Stimulated activated CD8-positive, alpha-beta memory T cell treated with anti-CD3 and anti-CD28 coated beads, Interleukin-7, amount 100 ng/mL, for 4 hours (primary cell): ENCODE measurements at places on chromosomes 3 and 15.

GRCh38 chr3:69815970-69816369 lies 76.7 kb downstream of the MITF start:
- no peak for DNase-seq

DNA sequence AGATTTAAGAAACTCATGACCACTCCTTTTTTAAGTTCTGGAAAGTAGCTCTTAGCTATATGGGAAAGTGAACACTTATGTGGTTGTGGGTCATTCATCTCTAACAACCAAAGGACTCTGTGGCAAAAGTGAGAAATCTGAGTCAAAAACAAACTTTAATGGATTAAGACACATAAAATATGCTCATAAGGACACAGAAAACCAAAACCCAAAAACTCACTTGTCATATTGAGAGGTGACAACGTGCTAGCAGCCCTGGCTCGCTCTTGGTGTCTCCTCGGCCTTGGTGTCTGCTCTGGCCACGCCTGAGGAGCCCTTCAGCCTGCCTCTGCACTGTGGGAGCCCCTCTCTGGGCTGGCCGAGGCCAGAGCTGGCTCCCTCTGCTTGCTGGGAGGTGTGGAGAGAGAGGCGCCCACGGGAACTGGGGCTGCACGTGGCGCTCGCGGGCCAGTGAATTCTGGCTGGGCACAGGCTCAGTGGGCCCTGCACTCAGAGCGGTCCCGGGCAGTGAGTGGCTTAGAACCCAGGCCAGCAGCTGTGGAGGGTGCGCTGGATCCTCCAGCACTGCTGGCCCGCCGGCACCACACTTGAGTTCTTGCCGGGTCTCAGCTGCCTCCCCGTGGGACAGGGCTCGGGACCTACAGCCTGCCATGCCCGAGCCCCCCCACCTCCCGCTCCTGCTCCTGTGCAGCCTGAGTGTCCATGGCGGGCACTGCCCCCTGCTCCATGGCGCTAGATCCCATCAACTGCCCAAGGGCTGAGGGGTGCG lies 30.3 kb upstream of the SKIL start:
- no peak for DNase-seq

DNA sequence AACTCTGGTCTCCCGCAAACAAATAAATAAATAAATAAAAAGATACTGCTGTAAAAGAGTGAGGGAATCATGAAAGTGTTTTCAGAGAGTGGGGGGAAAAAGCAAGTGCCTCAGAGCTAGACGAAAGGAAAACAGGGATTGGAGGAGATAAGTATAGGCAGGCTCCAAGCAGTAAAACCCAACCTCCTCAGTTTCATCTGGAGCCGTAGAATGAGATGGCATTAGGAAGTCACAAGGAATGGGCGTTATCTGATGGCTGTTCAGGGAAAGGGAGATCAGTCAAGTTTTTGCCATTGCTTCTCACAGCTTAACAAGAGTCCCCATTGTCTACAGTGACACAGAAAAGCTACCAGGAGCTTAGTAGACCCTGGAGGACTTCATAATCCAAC lies 451.5 kb upstream of the PPP2R3A start:
- DNase-seq: no peak

DNA sequence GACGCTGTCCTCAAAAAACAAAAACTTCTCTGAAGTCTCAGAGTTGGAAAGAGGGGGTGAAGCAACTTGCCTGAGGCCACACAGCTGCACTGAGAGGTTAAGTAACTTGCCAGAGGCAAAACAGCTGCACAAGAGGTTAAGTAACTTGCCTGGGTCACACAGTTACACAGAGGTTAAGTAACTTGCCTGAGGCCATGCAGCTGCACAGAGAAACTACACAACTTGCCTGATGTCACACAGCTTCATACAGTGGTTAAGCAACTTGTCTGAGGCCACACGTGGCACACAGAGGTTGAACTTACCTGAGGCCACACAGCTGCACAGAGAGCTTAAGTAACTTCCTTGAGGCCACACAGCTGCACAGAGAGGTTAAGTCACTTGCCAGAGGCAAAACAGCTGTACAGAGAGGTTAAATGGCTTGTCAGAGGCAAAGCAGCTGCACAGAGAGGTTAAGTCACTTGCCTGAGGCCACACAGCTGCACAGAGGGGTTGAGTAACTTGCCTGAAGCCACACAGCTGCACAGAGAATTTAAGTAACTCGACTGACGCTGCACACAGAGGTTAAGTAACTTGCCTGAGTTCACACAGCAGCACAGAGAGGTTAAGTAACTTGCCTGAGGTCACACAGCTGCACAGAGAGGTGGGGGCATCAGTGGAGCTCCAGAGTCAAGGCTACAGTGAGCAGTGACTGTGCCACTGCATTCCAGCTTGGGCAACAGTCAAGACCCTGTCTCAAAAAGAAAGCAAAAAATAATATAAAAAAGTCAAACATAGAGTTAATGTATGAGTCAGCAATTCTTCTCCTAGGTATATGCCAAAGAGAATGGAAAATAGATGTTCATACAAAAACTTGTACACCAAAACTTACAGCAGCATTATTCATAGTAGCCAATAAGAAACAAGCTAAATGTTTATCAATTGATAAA lies 12.0 kb upstream of the ACAD9 start:
- no peak for DNase-seq

- no peak for DNase-seq
These were observed 27.0 kb downstream of the ARL14 start for GRCh38 chr3:160703974-160704373.

- no peak for DNase-seq
These were observed 215.6 kb downstream of the RPLP1 start for GRCh38 chr15:69668039-69668705.

DNA sequence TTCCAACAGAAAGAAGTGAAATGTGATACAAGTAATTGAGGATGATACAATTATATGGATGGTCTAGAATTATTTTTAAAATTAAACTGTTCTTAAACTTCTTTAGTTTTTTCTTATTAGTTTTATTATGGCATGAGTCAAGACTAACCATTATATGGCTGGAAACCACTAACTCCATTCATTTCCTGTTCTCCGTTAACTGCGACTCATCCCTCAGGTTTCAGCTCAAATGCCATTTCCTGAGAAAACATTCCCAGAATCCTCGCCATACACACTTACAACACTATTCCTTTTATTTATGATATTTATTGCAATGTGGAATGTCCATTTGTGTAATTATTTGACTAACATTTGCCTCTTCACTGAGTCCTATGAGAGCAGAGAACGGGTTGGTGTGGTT lies 394.1 kb downstream of the SOX2 start:
- DNase-seq: no peak

- no peak for DNase-seq
These were observed 176.3 kb downstream of the SLCO3A1 start for GRCh38 chr15:92029767-92030166.

GRCh38 chr3:113212150-113212843 lies 940 bp downstream of the BOC start:
- no peak for DNase-seq

GRCh38 chr15:32872621-32873283 lies 154.9 kb downstream of the GREM1 start:
- no peak for DNase-seq

DNA sequence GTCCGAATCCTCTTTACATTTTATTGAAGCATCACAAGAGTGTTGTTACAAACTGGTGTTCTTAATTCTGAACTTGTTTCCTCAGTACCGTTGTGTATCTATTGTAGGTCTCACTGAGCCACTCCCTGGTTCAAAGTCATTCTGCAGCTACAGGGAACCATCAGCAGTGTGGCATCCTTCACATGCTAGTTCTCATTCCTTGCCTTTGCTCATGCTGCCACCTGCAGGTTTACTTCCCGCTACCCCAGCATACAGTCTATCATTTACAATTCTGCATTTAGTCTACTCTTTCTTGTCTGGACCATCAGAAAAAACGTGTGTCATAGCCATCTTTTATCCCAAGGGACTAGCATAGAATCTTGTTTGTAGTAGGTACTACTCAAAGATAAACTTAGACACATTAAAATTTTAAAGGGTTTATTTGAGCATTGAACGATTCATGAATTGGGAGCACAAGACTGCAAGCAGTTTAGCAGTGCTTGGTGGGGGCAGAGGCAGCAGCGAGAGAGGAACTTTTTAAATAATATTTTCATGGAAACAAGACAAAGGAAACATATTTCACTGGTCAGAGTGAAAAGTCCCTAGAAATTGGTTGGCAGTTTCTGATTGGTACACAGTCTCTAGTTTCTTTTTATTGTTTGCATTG lies 402.1 kb downstream of the CADM2 start:
- DNase-seq: no peak

DNA sequence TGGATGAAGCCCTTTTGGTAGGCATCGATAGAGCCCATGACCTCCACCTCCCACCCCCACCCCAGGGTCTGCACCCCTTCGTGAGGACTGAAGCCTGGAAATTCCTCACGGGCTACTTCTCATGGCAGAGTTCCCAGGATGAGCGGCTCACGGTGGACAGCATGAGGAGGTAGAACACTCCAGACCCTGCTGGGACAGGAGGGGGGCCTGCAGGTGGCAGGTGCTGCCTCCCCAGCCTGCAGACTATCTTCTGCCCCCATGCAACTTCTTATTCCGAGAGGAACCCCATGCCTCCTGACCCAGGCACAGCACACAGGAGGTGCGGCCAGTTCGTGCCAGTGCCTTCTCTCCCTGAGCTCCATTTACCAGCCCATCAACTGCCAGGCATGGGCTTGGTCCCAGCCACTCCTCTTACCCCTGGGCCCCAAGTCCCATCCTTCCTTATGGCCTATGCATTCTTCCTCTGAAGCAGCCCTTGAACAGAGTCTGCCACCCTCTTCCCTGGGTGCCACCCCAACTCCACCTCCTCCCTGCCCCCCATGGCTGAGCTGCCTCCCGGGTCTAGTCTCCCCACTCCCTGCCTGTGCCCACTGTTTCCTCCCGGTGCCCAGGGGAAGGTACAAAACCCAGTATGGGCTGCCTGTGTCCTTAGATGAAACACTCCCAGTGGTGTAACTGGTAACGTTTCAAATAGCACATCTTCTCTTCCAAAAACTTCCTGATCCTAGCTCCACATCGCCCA lies 8.4 kb downstream of the TBC1D21 start:
- no peak for DNase-seq

DNA sequence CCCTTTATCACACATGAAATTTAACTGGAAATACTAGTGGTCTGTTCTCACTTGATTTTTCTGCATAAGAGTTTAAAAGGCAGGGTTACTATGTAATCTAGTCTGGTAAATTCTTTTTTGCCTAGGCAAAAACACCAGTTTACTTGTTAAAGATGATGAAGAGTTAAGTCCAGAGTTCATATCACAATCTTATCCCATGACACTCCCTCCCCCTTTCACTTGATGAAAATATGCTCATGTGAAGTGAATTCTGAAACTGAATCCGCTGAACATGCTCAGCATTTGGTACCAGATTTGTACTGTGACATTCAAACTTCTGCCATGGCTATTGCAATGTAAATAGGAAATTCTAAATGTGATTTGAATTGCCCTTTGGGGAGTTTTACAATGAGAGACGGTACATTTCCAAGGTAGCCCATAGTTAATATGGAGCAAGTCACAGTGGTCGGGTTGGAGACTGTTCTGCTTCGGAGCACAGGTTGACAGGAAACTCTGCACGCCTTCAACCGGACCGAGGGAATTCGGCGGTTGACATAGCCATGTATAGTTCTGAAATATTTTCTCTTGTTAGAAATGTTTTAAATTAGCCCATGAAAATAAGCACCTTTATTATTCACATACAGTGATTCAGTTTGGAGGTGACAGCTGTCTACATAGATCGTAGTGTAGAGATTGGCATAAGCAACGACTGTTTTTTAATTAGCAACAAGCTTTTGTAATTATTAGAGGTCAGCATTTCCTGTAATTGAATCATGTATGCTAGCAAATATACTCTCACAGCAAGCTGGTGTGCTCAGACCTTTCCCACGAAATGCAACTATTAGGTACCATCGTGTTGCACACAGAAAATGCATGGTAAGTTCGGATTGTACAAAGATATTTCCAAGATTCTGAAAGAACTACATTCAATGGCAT lies 768.6 kb upstream of the GOLIM4 start:
- no peak for DNase-seq

- no peak for DNase-seq
These were observed 276.9 kb downstream of the TLE3 start for GRCh38 chr15:69820819-69821218.

GRCh38 chr3:60010781-60011180 lies 961.0 kb upstream of the CFAP20DC start:
- DNase-seq: peak; percentile 18

- no peak for DNase-seq
These were observed 32.4 kb downstream of the FAH start for GRCh38 chr15:80185152-80185551.

DNA sequence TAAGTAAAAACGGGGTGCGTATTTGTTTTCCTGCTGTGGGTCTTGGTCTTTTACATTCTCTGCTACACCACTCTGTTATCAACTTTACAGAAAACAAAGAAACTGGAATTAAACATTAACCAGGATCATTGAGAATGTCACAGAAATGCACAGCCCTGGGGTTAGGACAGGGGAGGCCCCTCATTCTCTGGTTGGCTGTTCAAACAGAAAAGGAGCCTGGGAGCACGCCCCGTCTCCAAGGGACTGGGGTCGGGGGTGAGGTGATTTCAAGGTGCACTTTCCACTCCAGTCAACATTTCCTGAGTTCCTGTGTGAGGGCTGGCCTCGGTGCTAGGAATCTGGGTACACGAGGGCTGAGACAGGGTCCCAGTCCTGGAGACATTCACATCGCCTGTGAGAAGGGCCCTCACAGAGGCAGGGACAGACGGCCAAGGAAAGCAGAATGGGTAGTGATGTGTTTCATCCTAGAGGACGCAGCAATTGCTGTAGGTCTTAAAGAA lies 30.3 kb downstream of the CPN2 start:
- no peak for DNase-seq

DNA sequence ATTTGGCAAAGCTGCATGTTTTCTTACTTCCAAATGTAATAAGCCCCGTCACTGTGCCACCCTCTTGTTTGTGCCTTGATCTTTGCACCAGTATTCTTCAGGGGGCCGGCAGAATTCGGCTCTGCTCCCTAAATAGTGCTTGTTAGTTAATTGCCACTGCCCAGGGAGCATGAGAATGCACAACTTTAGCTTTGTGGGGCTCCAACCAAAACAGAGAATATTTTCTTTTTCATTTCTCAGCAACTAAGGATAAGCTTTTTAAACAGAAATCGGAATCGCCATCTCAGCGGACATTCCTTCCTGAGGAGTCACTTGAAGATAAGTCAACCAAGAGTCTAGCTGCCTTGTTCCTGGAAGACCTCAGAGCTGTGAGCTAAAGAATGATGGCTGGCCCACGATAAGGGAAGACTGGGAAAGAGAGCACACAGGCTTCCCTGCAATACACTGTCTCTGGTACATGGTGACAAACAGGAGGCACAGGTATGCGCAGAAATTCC lies 106.0 kb downstream of the LRIG1 start:
- DNase-seq: no peak

DNA sequence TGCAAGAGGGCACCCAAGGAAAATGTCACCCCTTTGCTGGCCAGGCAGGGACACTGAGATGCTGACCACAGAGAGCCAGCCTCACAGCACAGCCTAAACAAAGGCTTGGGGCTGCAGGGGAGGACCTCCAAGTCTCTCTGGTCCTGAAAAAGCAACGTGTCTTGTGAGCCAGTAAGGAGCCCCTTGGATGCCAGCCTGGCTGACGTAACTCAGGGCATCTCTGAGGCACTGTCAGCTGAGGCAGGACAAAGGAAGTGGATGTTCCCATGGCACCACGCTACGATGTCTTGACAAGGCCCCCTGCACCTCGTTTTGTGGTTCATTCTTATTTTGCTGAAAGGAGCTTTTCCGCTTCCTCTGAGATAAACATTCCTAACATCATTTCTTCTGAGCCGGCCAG lies 160.7 kb downstream of the OR4M2 start:
- no peak for DNase-seq
